CD14-positive monocyte (primary cell): ENCODE measurements at places on chromosomes 13 and 19.

DNA sequence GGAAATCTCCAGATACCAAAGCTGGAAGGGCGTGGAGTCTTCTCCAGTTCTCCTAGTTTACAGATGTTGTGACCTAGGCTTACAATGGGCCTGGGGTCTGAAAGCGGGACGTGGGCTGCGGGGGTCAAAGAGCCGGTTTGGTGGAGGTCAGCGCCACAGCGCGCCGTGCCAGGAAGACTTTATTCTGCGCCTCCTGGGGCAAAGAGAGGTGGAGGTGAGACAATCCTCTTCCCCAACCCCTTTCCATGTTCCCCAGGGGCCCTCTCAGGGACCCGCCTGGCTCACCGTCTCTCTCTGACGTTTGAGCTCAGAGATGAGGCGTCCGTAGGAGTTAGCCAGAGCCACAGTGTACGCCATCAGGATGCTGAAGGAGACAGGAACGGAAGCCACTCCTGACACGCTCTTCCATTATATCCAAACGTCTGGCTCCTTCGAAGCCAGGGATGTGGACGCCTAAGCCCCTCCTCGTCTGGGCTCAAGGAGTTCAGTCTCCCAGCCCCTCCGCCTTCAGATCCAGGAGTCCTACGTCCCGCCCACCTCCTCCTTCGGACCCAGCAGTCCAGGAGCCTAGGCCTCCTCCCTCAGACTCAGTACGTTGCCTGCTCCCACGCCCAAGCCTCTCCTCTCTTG is 776 bp upstream of the LENG1 start:
- no peak for DNase-seq

- peak; percentile 5 for DNase-seq
Measured at GRCh38 chr19:7366701-7367420, 18.1 kb downstream of the ARHGEF18 start.

DNA sequence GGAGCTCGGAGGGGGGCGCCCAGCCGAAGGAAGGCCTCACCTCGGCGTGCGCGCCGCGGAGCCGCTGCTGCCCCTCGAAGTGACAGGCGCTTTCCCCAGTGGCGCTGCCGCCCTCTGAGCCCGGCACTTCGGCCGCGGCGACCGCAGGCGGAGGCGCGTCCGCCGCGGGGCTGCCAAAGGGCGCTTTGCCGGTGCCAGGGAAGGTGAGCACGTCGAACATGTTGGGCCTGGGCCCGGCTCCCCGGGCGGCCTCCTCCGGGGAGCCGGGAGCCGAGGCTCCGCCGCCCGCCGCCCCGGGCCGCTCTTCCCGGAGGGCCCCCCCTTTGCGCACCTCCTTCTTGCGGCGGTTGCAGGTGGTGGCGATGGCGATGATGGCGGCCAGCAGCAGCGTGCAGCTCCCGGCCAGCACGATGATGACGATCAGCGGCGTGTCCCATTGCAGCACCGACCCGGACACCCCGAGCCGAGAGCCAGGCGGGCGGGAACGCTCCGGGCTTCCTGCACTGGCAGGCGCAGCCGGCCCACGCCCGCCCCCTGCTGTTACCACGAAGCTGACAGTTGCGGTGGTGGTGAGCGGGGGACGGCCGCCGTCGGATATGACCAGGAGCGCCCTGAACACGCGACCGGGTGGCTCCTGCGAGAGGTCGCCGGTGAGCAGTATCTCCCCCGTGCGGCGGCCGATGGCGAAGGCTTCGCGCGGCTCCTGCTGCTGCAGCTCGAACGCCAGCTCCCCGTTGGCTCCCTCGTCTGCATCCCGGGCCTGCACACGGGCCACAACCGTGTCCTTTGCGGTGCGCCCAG is 2.5 kb downstream of the PCDH8 start:
- peak; percentile 12 for DNase-seq

GRCh38 chr19:46118136-46118535 is 6.4 kb downstream of the IGFL3 start:
- DNase-seq, result no peak

- no peak for DNase-seq
Measured at GRCh38 chr19:54638683-54639082, 8.4 kb downstream of the LILRB1 start.

DNA sequence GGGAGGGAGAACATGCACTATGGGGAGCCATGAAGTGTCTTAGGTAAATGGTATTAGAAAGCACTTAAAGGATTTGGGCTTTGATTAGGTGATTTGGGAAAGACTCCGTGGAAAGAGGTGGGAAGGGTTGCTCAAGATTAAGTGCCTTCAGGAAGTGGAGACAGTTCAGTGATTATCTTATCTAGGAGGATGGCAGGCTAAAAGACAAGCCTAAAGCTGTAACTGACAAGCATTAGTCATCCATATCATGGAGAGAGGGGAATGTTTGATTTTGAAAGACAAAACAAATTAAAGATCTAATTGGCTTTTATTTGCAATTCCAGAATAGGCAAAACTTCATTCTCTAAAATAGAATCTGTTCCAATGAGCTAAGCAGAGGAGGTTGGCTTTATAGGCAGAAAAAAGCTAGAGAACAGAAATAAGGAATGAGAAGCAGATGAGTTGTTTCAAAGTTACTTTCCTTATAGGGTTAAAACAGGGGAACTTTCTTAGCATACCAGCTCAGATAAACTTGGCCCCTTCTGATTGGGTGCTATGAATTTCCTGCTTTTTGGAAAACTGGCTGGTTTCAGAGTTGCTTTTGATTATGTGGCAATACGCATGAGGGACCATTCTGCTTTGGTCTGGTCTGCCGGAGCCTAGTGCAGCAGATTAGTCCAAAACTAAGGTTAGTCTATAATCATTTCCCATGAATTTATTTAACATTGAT is 1.8 kb upstream of the DIAPH3 start:
- no peak for DNase-seq

GRCh38 chr19:6772028-6772865 is at the start of gene VAV1:
TSS of gene VAV1 (plus strand) at chr19:6772708. CDS start at chr19:6772808, 100 bp downstream.
- peak; percentile 85 for DNase-seq

DNA sequence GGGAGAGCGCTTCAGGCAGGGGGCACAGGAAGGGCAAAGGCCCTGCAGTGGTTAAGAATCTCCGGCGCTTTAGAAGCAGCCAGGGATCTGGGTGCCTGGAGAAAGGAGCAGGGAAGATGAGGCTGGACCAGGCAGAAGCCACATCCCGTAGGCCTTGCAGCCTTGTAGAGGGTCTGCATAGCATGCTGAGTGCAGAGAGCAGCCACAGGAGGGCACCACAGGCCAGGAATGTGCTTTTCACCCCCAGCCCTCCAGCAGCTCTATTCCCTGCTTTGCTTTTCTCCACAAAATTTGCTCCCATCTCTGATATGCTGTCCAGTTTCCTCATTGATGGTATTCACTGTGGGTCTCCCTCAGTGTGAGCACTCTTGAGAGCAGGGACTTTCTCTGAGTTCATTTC is 5.7 kb downstream of the WDR62 start:
- DNase-seq, result no peak

DNA sequence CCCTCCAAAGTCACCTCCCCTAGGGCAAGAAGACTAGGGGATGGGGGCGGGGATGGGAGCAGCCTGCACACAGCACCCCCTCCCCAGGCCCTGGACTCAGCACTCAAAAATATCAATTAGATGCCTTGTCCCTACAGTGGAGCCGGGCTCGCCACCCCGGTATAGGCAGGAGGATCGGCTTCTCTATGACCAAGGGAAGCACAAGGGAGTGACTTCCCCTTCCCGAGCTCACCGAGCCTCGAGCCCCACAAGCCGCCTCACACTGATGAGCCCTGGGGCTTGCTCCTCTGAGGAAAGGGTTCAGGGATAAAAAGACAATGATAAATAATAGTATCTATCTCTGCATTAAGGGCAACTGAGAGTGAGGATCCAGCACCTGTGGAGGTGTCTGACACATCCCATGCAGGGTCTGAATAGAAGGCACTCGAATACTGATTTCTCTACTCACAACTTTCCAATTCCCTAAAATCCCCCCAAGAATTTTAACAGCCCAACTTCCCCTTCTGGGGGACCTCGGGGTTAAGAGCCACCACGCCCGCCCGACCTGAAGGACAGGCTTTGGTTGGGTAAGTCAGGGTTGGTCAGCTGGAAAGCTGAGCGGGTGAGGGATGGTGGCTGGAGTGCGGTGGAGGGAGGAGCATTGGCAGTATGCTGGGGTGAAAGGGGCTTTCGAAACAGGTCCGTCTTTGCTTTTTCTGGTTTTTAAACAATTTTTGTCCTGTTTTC is 51.3 kb downstream of the STK24 start:
- peak; percentile 21 for DNase-seq

DNA sequence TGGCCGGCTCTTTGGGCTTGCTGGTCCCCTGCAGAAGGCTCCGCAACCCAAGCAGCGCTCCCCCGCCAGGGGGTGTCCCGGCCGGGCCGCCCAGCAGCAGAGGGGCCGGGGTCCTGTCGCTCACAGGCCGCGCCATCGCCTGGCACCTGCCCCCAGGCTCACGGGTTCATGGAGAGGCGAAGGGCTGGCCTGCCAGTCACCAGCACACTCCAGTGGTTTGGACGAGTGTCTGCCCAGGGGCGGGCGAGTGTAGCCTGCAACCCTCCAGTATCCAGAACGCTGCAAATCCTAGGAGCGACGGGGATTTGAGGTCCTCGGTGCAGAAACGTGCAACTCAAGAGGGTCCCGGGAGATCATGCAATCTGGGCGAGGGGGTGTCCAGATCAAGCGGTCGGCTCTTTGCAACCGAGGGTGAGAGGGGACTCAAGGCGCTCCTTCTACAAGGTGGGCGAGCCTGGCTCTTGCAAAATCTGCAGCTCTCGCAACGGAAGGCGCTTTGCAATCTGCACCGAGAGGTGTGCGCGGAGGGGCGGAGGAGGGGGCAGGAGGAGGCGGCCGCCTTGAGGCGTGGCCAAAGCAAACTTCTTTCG is at the start of gene DBP:
TSS of gene DBP (minus strand) at position 521 of the 590 bp plus-strand sequence. CDS start at position 136, 385 bp downstream.
- no peak for DNase-seq

- no peak for DNase-seq
Measured at GRCh38 chr13:107716741-107717140, 498.6 kb downstream of the LIG4 start.

DNA sequence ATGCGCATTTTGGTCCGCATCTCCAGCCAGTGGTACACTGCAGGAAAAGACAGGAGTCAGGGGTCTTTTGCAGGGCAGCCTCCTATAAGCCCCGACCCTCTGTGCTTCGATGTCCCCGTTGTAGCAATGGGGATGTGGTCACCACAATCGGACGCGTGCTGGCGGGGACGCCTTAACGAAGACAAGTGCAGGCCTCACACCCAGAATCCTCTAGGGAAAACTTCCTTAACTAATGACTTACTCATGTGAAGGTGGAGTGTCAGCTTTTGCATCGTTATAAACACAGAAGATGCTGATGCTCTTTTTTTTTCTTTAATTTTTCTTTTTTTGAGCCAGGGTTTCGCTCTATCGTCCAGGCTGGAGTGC is 22.1 kb downstream of the VASP start:
- no peak for DNase-seq

DNA sequence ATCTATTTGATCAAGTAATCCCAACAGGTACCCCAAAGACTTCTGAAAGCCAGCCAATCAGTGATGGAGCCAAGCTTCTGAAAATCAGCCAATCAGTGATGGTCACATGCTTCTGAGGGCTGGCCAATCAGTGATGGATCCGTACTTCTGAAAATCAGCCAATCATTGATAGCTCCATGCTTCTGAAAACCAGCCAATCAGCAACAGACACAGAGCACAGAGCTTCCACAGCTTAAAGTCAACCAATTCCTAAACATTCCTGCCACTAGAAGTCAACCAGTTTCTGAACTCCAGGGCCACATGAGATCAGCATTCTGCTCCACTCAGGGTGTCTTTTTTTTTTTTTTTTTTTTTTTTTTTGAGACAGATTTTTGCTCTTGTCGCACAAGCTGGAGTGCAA is 8.2 kb upstream of the HSD17B14 start:
- peak; percentile 19 for DNase-seq
